H9 (cell line): ENCODE measurements at places on chromosomes 6 and 20.

- DNase-seq = no peak
Observed at GRCh38 chr6:170128346-170128745, 162.5 kb downstream of the DLL1 start.

DNA sequence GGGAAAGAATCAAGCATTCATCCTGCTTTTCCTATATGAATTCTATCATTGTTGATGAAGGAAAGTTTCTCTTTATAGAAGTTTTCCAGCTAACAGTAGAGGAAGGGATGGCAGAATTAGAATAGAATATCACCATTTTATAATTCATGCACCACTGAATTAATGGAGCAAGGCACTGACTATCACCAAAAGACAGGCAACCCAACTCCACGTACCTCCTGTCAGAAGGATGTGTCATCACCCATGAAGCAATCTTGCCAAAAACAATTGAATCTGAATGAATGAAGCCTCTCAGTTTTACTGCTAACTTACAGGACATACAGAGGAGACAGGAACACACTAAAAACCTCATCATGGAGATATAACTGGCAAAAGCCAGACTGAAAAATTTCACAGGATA is 122.4 kb downstream of the NFATC2 start:
- no peak for DNase-seq

GRCh38 chr6:134240665-134241431 is 77.1 kb downstream of the SGK1 start:
- no peak for DNase-seq

DNA sequence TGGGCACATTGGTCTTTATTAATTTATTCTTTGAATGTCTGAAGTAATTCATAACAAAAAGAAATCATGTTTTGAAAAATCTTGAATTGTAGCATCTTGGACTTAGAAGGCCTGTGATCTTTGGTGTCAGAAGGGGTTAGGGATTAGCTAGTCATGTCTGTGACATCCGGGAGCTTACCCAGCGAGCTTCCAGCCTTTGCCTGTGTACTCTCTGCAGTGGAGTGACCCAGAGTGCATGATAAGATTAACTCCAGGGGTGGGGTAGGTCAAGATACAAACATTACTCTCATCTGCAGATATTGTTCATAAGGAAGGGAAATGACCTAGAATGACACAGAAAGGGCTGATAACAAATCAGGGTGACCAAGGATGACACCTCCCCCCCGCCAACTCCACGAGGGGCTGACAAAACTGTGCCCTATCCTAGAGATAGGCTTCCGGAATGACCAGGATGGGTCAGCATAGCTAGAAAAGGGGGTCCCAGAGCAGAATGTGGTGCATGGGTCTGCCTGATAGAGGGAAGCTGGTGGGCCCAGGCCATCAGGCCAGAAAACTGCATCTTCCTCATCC is 56.6 kb upstream of the BLCAP start:
- no peak for DNase-seq

DNA sequence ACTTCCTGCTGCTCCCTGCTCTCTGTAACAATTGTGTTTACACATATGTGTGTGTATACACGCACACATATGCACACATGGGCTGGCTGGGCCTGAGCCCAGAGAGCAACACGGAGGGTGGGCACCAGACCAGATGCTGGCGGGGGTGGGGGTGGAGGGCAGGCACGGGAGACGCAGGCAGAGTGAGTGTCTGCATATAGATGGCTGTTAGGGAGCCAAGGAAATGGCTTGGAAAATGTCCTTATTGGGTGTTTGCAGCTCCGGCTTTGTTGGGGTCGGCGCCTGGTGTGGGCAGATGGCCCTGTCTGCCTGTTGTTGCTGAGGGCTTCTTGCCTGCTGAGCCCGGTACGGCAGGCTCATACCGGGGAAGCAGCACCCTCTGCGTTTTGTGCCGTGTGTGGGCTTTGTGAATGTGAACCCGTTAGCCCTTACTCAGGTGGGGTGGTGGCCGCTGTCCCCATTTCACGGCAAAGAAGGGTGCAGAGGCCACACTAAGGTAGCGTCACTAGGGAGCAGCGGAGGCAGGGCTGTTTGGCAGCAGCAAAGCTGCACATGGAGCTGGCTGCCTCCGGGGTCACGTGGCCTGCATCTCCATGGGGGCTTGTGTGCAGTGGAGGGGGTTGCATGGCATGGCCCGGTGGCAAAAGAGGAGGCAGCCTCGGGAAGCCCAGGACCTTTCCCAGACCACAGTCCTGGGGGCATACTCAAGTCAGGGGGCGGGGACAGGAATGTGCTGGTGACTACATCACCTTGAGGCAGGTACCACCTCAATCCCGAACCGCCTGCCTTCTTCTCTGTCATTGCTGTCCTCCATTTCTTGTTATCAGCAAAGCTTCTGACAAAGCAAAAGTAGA is 47.4 kb upstream of the SRF start:
- DNase-seq = no peak

GRCh38 chr6:12477616-12478015 is 187.5 kb downstream of the EDN1 start:
- no peak for DNase-seq

GRCh38 chr6:73139681-73140383 is 85.5 kb downstream of the KHDC1L start:
- DNase-seq = no peak

DNA sequence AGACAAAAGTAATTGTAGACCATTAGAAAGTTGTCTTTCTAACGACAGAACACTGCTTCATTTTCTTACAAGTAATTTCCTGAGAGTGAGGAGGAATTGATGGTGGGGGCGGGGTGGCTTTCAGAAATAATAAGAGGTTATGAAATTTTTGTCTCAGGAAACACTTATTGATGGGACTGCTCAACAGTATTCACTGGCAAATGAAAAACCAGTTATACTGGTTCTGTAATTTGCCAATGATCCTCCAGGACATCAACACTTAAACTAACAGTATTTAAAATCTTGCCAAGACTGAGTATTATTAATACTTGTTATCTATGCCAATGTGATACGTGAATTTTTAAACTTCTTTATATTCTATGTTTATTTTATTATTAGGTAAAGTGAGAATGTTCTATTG is 41.8 kb upstream of the FUT9 start:
- no peak for DNase-seq

DNA sequence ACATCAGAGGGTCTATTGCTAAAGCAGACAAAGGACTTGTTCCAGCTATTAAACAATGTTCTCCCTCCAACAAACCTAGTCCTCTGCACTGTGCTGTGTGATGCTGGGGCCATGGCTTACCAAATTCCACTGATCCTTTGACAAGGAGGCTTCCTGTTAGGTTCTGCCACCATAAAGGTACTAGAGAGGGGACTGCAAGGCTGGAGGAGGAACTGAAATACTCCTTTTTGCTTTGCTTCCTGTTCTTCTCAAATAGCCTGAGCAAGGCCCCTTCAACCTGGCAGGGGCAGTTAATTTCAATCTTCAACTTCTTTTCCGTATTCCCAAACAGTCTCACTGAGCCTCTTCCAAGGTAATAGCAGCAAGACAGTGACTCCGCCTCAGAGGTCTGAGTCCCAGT is 286.4 kb upstream of the IRAK1BP1 start:
- no peak for DNase-seq

DNA sequence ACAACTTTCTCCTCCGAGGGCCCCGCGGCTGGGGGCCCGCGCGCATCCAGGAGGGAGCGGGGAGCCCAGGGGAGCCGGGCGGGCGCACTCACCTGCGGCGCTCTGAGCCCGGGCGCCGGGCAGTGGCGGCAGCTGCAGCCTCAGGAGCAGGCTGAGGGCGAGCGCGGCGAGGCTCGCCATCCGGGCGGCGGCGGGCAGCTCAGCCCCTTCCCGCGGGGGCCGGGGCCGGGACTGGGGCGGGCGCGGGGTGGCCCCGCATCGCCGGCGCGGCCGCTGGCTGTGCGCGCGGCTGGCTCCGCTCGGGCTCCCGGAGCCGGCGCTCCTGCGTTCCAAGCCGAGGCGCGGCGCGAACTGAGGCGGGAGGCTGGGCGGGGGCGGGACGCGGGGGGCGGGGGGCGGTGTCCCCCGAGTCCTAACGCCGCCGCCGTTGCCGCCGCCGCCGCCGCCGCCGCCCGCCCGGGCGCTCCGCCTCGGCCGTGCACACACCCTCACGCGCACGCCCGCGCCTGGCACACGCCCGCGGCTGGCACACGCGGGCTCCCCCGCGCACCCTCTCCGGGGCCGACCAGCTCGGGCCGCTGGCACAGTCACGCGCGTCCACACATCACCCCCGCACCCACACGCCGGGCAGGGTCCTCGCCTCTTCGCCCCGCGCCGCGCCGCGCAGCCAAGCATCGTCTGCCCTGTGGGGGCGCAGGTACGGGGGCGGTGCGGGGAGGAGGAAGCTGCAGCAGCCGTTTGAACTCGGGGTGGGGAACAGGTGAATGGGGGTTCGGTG is at the start of gene PTPRT:
TSS of gene PTPRT (minus strand) at position 353 of the 778 bp plus-strand sequence. CDS start at position 180, 173 bp downstream.
- no peak for DNase-seq

DNA sequence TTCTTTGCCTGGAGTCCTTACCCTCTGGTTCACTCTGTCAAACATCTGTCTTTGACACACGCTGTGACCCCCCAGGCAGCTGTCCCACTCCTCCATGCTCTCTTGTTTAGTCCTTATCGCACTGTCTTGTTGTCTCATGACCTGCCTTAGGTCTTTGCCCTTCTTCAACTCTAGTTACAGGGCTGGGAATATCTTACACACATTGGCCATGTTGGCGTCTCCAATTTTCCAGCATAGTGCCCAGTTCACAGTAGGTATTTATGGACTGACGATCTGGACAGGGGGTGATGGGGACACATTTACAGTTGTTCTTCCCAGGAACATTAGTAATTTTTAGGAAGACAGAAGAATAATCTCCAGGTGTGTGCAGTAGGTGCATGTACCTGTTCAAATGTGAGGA is 129.7 kb upstream of the SLC22A16 start:
- no peak for DNase-seq

DNA sequence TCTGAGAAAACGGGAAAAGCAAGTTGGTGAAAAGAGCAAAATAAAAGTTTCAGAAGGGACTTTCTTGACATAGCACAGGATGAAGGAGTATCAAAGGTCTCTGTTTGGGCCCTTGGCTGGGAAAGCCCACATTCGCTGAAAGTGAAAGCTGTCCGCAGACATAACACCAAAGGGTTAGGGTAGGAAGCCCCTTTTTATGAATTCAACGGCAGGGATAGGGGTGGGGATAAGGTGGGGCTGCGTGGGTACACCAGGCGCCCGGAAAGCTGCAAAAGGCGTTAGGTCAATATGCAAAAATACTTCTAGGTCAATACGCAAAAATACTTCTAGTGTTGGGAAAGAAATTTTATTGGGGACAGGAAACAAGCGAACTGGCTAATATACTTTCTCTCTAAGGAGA is 135.1 kb downstream of the OR2B2 start:
- no peak for DNase-seq

DNA sequence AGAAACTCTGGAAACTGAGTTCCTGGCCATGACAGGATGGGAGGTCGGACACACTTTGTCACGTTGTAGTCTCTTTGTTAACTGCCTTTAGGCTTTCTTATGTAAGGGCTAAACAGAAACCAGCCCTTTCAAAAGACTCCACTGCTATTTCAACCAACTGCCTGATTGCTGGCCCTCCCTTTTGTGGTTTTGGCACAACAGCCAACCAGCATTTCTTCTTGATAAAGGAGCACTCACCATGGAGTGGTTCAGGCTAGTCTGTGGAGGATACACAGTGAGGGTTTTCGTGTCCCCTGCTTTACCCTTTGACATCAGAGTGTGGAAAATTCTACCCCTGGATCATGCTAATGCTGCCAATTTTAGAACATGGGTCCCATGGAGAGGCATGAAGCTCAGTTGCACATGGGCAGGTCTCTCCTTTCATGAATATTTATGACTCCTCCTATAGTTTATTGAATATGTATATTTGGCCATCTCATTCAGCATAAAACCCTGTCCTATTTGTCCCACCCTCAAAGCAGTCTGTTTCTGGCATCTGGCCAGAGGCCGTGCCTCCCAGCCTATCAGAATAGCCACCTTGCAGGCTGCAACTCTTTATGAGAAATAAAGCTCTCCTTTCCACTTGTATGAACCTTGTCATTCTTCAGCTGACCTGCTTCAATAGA is 148.3 kb downstream of the HS3ST5 start:
- no peak for DNase-seq

DNA sequence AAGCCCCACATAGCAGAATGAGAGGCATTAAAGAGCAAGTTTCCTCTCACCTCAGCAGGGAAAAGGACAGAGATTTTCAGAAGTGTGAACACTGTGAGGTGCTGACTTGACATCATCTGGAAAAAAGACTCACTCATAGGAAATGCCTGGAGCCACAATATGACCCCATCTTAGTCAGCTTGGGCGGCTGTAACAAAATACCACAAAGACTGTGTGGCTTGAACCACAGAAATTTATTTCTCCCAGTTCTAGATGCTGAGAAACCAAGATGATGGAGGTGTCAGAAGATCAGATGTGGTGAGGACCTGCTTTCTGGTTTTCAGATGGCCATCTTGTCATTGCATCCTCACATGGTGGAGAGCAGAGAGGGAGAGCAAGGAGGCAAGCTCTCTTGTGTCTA is 253.1 kb downstream of the ADGB start:
- no peak for DNase-seq

GRCh38 chr20:50124496-50124895 is 11.5 kb upstream of the UBE2V1 start:
- no peak for DNase-seq

GRCh38 chr6:129730477-129731165 is 20.6 kb upstream of the ARHGAP18 start:
- DNase-seq = no peak

DNA sequence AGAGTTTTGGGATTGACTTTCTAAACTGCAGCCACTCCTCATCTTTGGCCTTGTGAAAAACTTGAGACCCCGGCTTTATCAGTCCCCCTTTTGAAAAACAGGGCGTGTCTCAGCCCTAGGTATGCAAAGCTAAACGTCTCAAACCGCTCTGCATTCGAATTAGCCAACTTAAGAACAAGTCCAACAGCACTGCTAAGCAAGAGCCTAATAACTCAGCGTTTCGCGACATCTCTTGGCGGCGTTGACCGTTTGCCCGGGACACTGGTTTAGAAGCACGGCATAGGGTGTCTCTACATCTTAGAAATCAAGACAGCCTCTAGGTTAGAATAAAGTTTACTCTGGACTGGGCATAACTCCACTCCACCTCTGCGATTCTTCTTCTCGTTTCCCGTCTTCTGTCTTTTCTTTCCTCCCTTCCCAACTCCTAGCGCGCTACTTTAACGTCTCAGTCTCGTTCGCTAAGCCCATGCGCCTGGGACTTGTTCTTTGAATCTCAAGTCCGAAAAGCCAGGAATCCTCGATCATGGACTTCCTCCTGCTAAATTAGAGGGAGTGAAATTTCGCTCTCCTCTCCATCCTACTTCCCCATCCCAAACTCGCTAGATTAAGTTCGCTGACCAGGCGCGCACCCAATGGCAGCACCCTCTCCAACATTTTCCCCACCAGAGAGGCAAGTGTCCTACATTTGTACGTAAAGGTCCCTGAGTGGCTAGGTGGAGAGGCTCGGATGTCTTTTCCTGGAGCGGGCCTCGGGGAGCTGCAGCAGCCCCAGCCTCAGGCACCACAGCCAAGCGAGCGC is 10.5 kb upstream of the TFAP2A start:
- DNase-seq = no peak

- no peak for DNase-seq
Observed at GRCh38 chr6:83114164-83114563, 46.7 kb downstream of the DOP1A start.

- no peak for DNase-seq
Observed at GRCh38 chr20:41512624-41513023, 105.6 kb downstream of the CHD6 start.
